ENCODE measurements at places on chromosomes 2 and 18. TPM values are rescaled to one million over a fixed set of nuclear protein-coding genes. Genes with fewer than 3 reads are reported as not detected.

DNA sequence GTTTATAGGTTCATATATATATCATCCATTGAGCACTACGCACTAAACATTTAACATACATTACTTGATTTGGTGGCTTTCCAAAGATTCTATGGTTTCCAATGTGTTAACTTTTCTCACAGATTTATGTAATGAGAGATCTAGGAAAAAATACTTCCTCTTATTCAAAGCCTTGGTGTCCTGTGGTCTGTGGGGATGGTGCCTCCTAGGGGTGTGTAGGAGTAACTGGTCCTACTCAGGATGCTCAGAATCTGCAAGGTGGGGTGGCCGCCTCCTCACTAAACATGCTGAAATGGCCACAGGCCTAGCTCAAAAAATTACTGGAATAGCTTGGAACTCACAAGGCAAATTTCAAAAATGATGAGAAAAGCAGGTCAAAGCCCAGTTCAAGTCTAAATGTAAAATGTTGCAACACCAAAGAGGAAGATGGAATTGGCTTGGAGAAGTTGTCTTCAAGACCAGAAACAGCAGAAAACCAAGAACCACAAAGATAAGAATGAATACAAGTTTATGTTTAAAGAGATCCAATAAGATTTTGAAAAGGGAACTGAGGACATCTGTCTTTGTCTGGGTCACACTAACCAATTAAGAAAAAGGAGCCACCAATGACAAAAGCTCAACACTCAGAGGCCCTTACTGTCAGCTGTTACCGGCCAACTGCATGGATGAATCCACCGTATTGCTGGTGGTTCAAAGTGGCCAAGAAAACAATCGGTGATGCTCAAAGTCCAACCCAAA, 11.5 kb downstream of the GPR55 start:
- DNase-seq = no peak

DNA sequence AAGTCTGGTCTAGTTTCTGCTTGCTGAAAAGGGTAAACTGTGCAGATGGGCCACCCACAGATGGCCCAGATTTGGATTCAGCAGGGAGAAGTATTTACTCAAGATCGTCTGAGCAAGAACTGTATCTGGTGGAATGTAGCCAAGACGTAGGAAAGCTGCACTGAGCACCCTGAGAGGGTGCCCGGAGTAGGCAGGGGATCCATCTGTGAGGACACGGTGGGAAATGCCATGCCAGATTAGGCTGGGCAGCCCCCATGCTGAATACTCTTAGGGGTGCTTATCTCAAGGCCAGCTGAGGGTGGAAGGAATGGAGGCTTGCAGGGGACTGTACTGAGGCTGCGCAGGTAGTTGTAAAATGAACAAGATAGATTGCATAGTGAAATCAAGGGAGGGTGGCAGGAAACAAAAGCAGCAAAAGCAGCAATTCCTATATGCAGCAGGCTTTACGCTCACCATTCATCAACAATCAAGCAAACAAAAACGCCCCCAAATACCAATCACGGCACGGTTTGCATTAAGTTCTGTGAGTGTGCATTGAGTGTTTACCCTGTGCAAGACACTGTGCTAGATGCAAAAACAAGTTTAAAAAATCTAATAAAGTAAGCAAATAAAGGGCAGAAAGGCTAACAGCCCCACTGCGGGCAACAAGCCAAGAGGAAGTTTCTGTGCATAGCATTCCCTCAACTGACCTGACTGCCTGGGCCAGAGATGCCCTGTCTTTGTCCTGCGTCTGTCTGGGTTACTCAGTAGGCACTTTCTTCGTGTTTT, 32.2 kb upstream of the LPIN2 start:
- no peak for DNase-seq

DNA sequence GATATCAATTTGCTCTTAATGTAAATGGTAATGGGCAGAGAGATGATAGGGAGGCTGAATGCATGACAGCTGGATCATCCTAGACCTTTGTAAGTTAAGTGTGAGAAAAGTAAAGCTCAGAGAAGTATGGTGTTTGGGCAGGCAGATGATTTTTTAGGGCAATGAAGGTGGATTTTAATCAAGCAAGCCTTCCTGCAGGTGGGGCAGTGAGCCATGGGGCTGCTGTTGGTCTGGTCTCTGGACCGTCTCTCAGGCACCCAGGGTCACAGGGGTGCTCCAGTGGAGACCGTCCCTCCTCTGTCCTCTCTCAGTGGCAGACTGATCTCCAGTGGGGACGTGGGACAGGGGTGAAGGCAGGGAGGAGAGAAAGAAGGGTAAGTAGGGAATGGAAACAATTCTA, 69.8 kb upstream of the STK17B start:
- DNase-seq = no peak

GRCh38 chr2:223148516-223148915, 96.5 kb downstream of the KCNE4 start:
- DNase-seq = no peak

GRCh38 chr2:235235977-235236767, 257.7 kb upstream of the AGAP1 start:
- DNase-seq = no peak

DNA sequence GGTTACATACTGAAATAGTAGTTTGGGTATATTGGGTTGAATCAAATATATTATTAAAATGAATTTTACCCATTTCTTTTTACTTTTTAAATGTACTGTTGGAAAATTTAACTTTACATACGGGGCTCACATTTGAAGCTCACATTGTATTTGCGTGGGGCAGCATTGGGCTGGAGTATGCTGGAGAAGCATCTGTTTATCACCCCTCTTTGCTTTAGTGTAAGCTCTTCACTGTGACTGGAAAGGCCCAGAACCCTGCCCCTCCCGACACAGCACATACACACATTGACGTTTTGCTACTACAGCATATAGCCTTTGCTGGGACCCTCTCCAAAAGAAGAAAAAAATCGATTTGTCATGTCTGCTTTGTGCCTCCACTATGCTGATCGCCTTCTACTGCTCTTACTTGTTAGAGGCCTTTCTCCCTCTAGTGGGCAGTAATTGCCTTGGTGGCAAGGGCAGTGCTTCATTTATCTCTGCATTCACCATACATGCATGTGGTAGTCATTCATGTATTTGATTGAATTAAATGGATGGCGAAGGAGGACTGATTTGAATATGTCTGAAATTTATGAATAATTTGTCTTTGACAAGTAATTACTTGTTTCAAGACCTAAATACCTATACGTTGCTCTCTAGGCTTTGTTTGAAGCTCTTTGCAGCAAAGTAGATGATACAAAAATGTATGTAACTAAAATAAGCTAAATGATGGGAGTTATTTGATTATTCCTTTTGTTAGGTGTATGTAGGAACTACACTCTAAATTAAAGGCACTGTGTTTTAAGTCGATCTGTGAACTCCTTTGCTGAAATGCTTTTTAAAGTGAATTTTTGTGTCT, 37.4 kb downstream of the VAPA start:
- DNase-seq = no peak

DNA sequence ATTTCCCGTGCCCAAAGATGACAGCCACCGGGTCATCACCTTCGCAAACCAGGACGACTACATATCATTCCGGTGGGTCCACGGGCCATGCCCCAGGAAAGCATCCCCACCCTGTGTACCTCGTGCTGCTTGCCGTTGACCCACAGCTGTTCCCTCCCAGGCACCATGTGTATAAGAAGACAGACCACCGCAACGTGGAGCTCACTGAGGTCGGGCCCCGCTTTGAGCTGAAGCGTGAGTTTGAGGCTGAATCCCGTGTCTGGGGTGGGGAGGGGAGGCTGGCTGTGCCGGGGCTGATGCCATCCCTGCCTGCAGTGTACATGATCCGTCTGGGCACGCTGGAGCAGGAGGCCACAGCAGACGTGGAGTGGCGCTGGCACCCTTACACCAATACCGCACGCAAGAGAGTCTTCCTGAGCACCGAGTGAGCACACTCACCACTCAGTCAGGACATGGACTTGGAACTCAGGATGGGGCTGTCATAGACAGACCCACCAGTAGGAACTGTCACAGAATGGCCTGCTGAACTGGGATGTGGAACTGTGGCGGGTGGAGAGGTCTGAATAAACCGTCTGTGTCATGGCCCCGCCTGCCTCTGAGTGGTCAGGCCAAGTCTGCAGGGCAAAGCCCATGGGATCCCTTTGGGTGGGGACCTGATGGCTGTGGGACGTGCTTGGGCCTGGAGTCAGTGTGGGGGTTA, 3.5 kb downstream of the IMP4 start:
- no peak for DNase-seq

GRCh38 chr2:71928734-71929481, 218.8 kb downstream of the CYP26B1 start:
- DNase-seq = no peak

GRCh38 chr18:13543811-13544732, 182.3 kb downstream of the FAM210A start:
- DNase-seq = no peak

GRCh38 chr18:54734059-54734458, 94.2 kb upstream of the RAB27B start:
- no peak for DNase-seq

- no peak for DNase-seq
These were observed 26.9 kb upstream of the DTNB start for GRCh38 chr2:25700221-25700660.

DNA sequence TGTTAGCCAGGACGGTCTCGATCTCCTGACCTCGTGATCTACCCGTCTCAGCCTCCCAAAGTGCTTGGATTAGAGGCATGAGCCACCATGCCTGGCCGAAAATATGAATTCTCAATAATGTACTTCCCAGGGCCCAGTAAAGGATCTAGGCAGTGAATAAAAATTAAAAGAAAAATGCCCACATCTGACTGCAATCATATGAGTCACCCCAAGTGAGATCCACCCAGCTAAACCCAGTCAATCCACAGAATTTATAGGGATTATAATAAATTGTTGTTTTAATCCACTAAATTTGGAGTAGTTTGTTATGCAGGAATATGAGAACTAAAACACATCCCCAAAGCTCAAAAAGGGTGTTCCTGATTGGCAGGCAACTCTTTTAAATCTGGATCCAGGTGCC, 93.5 kb upstream of the STK39 start:
- no peak for DNase-seq

- no peak for DNase-seq
These were observed 54.7 kb downstream of the ATL2 start for GRCh38 chr2:38322224-38322914.

GRCh38 chr2:212770240-212770639, 231.6 kb upstream of the ERBB4 start:
- DNase-seq = no peak

DNA sequence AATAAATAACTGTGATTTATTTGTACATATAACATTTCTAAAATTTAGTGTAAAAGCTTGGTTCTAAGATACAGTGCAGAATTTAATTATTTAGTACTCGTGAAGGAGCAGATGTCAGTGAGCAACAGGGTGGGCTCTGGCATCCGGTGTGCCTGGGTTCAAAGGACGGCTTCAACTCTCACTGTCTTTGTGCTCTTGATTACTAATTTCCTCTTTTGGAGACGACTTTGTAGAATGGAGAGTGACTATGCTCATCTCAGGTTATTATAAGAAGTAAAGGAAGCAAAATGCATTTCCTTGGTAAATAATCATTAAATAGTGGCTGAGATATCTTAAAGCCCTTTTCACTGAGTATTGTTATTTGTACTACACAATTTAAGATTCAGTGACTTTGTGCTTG, 271.7 kb downstream of the ASXL3 start:
- no peak for DNase-seq

DNA sequence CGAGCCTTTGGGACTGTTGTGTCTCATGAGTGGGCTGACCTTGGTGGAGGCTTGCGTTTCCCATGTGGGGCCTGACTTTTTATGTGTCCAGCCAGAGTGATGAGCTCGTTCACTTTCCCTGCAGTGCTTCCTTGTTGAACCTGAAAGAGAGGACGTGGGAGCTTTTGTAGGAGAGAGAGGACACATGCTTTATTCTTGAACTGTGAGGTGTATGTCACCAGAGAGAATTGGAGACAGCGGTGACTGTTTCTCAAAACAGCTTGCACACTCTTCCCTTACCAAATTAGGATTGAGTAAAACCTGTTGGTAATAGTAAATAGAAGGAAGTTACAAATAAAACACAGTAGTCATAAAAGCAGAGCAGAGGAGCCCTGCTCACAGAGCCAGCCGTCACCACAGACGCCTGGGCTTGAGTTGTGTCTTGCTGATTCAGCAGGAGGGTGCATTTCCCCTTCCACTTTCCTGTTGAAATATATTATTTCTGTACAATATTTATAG, 60.7 kb downstream of the INPP4A start:
- no peak for DNase-seq

GRCh38 chr2:99634234-99634633, 144.4 kb upstream of the REV1 start:
- no peak for DNase-seq

DNA sequence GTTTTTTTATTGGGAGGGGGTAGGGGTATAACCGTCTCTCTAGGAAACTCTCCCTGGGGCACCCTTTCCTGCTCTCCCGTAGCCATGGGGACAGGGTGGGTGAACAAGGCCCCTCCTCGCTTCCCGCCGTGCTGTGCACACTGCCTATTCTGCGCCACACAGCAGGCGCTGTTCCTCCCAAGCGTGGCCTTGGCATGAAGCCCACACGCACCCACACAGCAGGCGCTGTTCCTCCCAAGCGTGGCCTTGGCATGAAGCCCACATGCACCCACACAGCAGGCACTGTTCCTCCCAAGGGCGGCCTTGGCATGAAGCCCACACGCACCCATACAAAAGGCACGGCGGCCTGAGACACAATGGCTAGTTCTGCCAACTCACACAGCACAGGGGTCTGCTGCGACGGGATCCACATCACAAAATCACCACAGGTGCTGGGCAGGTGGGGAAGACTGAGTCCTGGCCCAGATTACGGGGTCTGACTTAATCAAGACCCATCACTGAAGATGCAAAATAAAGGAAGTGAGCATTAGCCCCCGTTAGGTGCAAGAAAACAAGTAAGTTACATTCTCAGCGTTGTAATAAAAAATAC, 46.6 kb upstream of the TPO start:
- no peak for DNase-seq

GRCh38 chr18:48543228-48543627, 4.4 kb downstream of the CTIF start:
- peak; percentile 39 for DNase-seq

- no peak for DNase-seq
These were observed 81.9 kb downstream of the ACAA2 start for GRCh38 chr18:49731421-49731841.

Gene DSG1
- total RNA-seq = not detected

Gene SNTG2
- total RNA-seq = 0.64 TPM

Gene STEAP3
- total RNA-seq = not detected

Gene ANKRD30BL
- not detected for total RNA-seq

Gene RNF125
- total RNA-seq = 81.7 TPM

Gene TMEM247
- not detected for total RNA-seq

Measured in CD4-positive, CD25-positive, alpha-beta regulatory T cell (primary cell).